CD4-positive, alpha-beta T cell treated with Interleukin-12 subunit alpha and Interleukin-12 subunit beta, for 1 hour (primary cell): ENCODE measurements at places on chromosomes 2 and 18.

GRCh38 chr2:109174626-109175349 is 45.8 kb downstream of the SH3RF3 start:
- DNase-seq: no peak

DNA sequence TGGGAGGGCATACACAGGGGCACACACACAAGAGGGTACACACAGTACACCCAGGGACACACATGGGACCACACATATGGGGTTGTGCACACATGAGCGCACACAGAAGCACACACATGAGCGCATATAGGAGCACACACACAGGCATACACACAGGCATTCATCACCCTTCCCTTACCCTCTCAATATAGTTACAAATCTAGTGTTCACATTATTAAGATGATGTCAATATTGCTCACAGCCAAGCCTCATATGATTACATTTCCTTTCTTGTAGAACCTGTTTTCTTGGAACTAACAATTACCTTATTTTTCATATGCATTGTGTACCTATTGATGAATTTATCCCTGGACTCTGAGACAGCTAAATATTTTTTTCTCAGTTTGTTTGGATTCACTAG is 156.7 kb downstream of the FHOD3 start:
- DNase-seq: no peak

DNA sequence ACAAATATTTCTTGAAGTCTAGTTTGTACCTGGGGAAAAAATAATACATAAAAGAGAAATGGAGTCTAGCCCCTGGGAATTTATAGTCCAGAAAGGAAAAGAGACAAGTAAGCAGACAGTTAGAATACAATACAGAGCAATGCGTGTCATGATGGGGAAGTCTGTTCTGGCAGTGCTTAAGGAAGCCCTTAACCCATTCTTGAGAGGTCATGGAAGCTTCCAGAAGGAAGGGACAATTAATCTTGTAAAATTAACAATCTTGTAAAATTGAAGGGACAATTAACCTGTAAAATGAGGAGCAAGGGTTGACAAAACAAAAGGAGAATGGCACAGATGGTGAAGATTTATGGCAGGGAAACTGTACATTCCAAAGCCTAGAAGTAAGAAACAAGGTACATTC is 66.7 kb downstream of the METTL4 start:
- no peak for DNase-seq

GRCh38 chr2:196353717-196354116 is 182.3 kb upstream of the STK17B start:
- DNase-seq: no peak

GRCh38 chr2:85419009-85419675 is 628 bp downstream of the SH2D6 start:
- no peak for DNase-seq

GRCh38 chr2:113876503-113877387 is 13.1 kb upstream of the ACTR3 start:
- peak; percentile 73 for DNase-seq

DNA sequence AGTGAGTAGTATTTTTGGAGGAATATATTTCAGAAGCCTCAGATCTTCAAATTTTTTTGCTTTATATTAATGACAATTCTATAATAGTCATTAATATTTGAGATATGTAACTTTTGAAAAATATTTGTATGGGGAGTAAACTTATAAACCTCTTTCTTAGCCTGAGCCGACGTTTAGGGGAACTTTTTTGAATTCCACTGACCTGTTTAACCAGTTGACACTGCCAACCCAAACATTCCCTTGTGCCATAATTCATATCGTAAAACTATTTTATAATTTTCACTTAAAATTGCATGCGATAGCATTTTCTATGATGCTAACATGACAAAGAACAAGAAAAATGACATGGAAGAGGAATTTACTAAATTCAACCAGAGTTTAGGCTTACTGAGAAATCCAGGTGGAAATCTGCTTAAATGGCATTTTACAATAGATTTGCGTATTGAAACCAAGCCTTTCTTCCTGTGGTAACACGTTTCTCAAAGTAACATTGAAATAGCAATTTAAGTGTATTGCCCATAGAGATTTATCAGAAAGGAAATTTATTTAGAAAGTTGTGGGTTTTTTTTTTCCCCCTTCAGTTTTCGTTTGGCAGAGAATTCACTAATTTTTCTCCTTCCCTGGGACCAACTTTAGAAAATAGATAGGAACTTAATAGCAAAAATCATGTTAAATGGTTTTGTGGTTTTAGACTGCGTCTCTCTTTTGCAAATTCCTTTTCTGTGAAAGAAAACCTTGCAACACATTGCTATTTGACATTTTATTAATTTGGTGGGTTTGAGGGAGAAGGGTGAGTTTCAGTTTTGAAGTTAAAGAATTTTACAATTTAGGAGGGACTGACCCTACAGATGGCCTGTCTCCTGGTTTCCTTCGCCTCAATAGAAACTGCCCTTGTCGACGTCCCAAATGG is 77.4 kb downstream of the TANC1 start:
- DNase-seq: no peak

GRCh38 chr2:187774551-187775071 is 220.4 kb upstream of the TFPI start:
- DNase-seq: no peak

DNA sequence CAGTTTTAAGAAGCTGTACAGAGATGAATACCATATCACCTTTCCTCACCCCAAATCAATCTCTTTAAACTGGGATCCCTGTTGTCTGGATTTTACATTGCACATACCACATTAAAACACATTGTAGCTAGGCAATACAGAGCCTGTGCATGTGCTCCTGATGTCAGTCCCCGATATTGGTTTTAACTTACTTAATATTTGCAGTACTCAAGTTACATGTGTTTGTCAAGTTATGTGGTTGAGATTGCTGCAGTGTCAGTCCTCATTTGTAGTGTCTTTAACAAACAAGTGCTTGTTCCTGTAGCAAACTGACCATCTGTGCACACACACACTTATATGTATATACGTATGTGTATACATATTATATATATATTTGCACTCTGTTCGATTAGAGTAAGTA is 10.4 kb upstream of the UBE2E3 start:
- DNase-seq: no peak
